ENCODE measurements at places on chromosomes 1 and 21.

DNA sequence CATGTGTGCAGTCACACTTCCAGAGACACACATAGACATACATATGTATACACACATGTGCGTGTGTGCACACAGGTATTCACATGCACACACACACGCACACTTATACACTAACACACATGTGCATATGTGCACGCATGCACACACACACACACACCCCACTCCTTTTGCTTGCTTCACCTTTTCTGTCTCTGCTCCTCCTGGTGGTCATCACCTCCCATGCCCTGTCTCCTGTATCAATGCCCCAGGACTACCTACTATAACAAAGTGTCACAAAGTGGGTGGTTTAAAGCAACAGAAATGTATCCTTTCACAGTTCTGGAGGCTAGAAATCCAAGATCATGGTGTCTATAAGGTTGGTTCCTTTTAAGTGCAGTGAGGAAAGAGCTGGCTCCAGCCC, 27.4 kb downstream of the ETS2 start:
- DNase-seq: no peak

DNA sequence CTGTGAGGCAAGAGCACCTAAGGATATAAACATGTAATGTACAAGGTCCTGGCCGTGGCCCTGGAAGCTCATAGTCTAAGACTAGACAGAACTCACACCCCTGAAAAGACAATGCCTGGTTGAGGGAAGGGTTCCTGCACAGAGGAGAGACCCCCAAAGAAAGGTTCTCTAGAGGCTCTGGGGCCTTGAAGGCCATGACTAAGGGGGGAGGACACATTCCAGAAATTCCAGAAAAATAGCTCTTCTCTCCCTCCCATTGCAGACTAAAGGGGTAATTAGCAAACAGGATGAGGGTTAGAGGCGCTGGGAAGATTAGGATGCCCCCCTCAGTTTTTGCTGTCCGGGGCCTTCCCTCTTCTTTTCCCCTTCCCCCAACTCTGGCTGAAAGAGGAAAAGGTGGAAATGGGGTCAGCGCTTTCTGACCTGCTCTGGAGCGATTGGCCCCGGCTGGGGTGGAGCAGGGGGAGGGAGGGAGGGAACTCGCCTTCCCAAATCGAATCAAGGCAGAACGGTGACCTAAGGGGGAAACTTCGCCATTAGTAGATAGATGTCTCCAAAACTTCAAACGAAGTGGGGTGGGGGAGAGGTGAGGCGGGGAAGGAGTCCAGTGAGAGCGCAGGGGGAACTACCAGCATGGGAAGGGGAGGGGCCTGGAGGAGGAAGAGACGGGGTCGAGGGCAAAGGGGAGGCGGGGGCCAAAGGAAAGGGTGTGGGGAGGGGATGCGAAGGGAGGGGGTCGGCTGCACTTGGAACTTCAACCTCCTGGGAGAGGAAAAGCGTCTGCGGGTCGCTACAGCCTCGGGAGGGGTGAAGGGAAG, 11.8 kb downstream of the PAX7 start:
- no peak for DNase-seq

DNA sequence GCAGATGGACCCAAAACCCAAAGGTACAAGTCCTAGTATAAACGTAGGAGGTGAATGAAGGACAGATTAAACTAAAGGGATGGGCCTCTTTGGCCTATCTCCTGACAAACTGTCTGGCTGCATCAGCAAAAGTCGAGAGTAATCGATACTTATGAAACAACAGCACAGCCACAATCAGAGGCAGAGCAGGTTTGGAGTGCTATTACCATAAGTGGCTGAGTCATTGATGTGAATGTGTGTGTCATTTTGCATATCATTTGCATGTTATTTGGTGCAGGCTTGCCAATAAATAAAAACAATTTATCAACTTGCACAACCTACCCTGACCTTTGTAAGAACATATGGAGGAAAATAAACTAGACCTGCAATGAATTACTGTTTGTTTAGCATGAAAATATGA, 283.1 kb downstream of the NUF2 start:
- no peak for DNase-seq

GRCh38 chr1:40607921-40608320, 57.6 kb downstream of the RIMS3 start:
- no peak for DNase-seq

- no peak for DNase-seq
Observed at GRCh38 chr1:58874757-58875755, 91.2 kb upstream of the JUN start.

DNA sequence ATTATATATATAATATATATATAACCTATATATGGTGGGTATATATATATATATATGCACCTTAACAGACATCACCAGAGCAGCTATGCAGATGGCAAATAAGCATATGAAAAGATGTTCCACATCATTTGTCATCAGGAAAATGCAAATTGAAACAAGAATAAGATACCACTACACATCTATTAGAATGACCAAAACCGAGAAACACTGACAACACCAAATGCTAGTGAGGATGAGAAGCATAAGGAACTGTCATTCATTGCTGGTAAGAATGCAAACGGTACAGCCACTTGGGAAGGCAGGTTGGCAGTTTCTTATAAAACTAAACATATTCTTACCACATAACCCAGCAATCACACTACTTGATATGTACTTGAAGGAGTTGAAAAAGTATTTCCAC, 219.8 kb upstream of the PRMT6 start:
- no peak for DNase-seq

- no peak for DNase-seq
Observed at GRCh38 chr1:213585959-213586586, 401.7 kb upstream of the PROX1 start.

DNA sequence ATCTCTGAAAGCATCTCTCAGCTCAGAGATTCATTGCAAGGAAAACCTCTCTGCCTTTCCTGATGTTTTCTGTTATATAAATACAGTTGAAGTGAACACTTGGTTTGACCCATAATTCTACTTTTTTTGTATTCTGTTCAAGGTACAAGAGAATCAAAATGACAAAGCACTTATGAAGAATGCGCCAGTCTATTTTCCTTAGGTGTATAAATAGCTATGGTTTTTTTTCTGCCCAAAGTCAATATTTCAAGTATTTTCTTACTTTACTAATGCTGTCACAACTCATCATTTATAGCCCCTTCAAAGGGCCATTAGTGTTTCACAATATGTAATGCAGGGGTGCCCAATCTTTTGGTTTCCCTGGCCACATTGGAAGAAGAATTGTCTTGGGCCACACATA, 142.5 kb upstream of the C1orf105 start:
- no peak for DNase-seq

DNA sequence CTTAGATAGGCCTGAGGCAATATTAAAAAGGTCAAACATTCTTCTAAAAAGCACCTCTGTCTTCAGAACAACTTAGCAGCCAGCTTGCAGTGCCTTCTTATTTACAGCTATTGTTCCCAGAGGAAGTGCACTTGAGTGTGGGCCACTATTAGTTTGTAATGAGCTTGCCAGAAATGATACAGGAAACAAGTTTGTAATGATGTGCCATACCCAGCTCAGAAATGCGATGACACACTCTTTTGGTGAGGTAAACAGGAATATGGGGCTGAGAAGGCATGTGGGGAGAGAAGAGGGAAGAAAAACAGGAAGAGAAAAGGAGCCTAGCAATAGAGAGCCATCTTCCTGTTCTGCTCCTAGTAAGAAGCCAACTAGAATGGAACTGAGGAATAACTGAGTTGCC, 295.4 kb downstream of the AGBL4 start:
- DNase-seq: no peak

- DNase-seq: no peak
Observed at GRCh38 chr1:116881879-116882520, 27.7 kb upstream of the PTGFRN start.

DNA sequence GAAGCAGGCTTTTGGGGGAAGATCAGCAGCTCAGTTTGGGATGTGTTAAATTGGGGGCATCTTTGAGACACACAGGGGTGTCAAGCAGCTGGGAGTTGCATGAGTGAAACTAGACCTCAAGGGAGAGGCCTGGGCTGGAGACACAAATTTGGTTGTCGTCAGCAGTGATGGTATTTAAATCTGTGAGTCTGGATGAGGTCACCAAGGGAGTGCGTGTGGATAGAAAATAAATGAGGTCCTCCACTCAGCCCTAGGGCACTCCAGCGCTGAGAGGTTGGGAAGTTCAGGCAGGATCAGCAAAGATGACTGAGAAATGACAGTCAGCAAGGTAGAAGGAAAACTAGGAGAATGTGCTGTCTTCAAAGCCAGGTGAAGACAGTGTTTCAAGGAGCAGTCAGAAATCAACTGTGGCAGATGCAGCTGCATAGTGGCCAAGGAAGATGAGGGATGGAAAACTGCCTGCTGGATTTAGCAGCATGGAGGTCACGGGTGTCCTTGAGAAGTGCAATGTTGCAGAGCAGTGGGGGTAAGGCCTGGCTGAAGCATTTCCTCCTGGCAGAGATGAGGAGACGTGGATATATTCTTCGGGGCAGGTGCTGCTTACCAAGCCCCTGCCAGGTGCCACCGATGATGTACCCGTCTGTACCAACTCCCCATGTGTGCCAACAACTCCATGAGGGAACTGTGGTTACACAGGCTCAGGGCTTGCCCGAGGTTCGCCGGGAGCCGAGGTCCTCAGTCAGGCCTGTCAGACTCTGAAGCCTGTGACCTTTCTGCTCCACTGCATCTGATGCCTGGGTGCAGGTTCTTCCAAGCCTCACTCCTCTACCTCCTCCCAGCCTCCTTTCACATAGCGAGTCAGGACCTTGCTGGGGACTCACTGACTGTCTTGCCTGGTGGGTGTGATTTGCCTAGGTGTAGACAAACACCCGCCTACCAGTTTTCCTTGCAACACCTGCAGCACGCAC, 11.3 kb downstream of the MAP7D1 start:
- no peak for DNase-seq

GRCh38 chr1:150149271-150150132, at the start of gene PLEKHO1:
Gene PLEKHO1 (plus strand): TSS chr1:150149916. CDS start chr1:150150258, 342 bp downstream.
- peak; percentile 81 for DNase-seq

DNA sequence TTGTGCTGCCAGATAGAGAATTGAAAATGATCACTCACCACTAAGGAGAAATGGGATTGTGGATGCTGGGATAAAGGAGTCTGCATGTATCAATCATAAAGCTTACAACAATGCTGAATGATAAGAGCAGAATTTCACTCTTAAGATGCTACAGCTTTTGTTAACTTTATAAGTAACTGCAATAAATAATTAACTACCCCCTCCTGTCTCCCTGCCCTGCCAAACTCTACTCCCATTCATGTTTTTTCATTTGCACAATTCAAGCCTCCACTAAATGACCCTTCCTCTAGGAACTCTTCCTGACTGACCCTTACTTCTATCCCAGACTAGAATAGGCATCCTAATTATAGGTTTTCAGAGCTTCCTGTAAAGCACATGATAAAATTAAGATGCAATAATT, 14.9 kb downstream of the MTF1 start:
- no peak for DNase-seq

All from T-helper 2 cell (primary cell).